ENCODE measurements at places on chromosomes 11 and 22.

DNA sequence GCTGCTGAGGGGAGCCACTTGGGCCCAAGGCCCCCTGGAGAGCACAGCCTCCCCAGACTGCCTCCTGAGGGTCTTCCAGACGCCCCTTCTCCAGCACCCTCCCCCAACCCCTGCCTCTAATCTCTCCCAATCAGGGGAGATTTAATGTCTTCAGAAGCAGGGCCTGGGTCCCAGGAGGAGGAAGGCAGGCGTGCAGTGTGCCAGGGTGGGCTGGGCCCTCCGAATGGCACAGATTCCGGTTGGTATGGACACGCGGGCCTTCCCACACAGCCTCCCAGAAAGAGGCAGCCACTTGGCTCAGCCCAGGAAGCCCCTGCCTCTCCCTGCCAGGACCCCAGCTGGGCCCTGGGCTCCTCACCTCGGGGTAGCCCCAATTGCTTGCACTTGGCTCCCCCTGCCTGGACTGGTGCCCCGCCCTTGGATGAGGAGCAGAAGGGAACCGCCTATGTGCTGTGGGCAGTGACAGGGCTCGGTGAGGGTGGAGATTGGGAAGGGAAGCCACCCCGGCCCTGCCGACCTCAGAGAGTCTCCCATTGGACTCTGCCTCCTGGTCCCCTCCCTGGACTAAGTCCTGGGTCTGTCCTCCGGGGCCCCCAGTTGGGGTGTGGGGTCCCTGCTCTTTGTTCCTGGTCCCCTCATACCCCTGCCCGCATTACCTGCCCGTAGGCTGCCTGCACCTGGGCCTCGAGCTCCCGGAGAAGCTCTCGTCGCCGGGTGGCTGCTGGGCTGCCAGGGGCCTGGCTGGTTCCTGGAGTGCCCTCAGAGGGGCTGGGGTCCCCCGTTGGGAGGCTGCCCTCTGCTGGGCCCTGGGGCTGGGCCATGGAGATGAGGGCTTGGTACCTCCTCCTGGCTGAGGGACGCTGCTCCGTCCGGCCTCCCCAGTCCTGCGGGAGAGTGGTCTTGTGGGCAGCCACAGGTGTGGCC is 572 bp upstream of the CABP2 start:
- DNase-seq: no peak

- DNase-seq: no peak
These were observed 25.7 kb upstream of the CHKA start for GRCh38 chr11:68146704-68147474.

GRCh38 chr11:18419040-18419439 is 6.9 kb downstream of the LDHC start:
- DNase-seq: no peak

GRCh38 chr11:31800398-31801265 is 10.5 kb downstream of the PAX6 start:
- DNase-seq: no peak

GRCh38 chr22:29028468-29028867 is 33.2 kb downstream of the C22orf31 start:
- no peak for DNase-seq

DNA sequence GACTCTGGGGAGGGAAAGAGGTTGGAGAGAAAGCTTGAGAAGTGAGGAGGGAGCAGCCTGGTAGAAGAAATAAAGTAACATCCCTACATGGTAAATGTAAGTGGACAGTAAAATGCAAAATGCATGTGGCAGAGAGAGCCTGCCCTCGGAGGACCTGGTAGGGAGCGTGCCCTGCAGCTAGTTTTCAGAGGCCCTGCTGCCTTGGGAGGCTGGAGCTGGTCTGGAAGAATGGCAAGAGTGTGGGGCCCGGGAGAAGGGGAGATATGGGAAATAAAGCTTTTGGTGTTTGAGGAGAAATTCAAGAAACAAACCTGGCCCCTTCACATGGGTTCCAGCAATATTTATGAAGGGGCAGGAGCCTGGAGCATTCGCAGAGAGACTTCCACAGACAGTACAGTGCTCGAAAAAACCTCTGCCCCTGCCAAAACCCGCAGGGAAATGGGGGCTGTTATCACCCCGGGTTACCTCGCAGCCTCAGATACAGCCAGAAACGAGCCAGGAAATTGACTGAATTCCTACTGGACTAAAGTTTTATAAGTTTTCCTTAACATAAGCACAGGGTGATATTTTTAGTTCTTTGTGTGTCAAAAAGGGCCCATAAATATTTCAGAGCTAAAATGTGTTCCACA is 363.0 kb downstream of the TENM4 start:
- DNase-seq: no peak

GRCh38 chr11:10041748-10042446 is 252.1 kb downstream of the SBF2 start:
- no peak for DNase-seq

GRCh38 chr11:128453444-128454336 is 133.7 kb downstream of the ETS1 start:
- DNase-seq: no peak

- DNase-seq: no peak
These were observed 736.5 kb downstream of the DLG2 start for GRCh38 chr11:84890676-84891075.

- no peak for DNase-seq
These were observed 227.0 kb upstream of the NCAM1 start for GRCh38 chr11:112734207-112734606.

GRCh38 chr22:40739721-40740120 is 60.4 kb downstream of the MCHR1 start:
- no peak for DNase-seq

- no peak for DNase-seq
These were observed 84.5 kb upstream of the SUSD2 start for GRCh38 chr22:24096758-24097115.

GRCh38 chr22:25930788-25931310 is 188.9 kb downstream of the MYO18B start:
- no peak for DNase-seq

- no peak for DNase-seq
These were observed 97.7 kb upstream of the TP53I11 start for GRCh38 chr11:45048313-45048841.

GRCh38 chr11:59901306-59901705 is 22.7 kb downstream of the OOSP3 start:
- DNase-seq: no peak

GRCh38 chr22:49760280-49760629 is 67.4 kb downstream of the BRD1 start:
- no peak for DNase-seq

DNA sequence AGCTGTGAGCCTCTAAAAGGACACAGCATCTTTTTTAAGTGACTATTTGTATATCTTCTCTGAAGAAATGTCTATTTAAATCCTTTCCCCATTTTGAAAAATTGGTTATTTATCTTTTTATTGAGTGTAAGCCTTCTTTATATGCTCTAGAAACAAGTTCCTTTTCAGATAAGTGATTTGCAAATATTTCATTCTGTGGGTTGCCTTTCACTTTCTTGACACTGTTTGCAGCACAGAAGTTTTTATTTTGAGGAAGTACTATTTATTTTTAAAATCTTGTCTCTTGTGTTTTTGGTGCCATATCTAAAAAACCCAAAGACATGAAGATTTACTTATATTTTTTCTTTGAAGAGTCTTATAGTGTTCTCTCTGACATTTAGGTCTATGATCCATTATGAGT is 40.1 kb upstream of the LYVE1 start:
- DNase-seq: no peak

GRCh38 chr11:19953909-19954308 is 206.4 kb downstream of the DBX1 start:
- no peak for DNase-seq

- DNase-seq: no peak
These were observed 11.9 kb downstream of the MRGPRX3 start for GRCh38 chr11:18144243-18144642.

DNA sequence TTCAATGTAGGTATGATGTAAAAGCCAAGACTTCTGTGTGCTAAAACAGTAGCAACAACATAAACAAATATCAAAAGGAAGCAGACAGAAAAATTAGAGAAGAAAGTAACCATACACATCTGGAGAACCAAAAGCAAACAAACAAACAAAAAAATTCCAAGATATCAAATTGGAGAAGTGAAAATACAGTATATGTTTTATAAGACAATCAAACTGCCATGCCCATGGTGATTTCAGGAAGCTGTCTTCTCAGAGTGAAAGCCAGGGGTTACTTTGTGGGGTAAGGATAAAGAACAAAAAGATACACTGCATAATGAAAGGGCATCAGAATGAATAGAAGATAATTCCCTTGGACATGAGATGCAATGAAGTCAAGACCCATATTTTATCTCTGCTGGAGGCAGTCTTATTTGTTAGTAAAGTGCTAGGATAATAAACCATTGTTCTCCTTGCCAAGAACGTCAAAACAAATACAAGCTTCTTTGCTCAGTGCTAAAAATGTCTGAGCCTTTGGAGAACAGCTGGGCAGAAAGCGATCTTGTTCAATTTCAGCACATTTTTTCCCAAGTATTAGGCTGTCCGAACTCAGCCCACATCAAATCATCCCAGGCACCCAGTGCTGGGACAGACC is 38.1 kb upstream of the LDLRAD3 start:
- no peak for DNase-seq

GRCh38 chr22:41732096-41732772 is 32.9 kb downstream of the MEI1 start:
- no peak for DNase-seq

Data from stimulated activated CD4-positive, alpha-beta T cell treated with anti-CD3 and anti-CD28 coated beads, Interleukin-15, amount 100 ng/mL, for 1 hour (primary cell).